Retina (tissue), 1 donor: ENCODE measurements at places on chromosomes 11 and 22.

DNA sequence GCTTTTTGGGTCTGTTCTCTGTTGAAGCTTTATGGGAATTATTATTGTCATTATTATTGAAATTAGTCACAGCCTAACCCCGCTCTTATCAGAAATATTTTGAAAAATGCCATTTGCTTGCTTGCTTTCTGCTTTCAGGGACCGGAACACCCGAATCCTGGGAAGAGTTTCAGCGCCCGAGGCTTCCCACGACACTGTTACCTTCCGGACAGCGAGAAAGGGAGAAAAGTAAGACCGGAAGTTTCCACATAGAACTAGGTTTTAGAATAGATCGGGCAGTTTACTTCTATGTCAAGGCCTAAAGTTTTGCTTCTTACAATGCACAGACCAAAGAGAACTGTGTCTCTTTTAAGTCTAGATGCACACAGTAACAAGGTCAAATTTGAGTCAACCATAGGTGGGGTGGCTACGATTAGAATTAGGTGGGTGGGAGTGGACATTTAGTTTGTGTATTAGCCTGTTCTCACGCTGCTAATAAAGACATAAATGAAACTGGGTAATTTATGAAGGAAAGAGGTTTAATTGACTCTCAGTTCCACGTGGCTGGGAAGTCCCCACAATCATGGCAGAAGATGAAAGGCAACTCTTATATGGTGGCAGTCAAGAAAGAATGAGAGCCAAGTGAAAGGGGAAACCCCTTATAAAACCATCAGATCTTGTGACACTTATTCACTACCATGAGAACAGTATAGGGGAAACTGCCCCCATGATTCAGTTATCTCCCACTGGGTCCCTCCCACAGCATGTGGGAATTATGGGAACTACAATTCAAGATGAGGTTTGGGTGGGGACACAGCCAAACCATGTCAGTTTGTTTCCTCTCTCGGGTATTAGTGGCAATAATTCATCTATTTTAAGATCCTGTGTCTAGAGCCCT lies 12.9 kb downstream of the MPEG1 start:
- no peak for DNase-seq

- peak; percentile 31 for DNase-seq
These were observed 178.2 kb downstream of the LRRC4C start for GRCh38 chr11:41281131-41281742.

- no peak for DNase-seq
These were observed 4.9 kb downstream of the OR52K2 start for GRCh38 chr11:4454021-4454420.

GRCh38 chr11:111440416-111441205 lies 61.5 kb upstream of the POU2AF1 start:
- no peak for DNase-seq

DNA sequence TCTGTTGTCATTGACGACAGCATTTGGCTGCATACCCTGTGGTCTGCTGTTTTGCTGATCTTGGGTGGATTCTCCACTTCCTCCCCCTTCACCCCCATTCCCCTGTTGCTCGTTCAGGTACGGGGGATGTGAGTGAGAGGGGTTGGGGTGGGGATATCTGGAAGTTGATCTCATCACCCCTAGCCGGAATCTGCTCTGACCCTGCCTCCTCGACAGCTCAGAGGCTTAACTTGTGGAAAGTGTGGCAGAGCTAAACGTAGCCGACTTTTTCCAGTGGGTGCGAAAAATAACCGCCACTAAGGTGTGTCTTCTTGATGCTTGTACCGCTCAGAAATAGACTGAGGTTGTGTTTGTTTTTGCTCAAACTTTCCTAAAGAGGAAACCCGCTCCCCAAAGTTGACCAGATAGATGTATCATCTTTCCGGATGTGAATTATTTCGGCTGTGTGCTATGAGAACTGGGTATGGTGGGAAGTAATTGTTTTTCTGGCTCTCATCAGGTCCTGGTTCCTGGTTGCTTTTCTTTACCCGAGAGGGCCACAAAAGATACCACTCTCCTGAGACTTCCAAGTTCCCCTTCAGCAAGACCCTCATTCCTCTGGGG lies 6.6 kb downstream of the ZBTB16 start:
- no peak for DNase-seq

DNA sequence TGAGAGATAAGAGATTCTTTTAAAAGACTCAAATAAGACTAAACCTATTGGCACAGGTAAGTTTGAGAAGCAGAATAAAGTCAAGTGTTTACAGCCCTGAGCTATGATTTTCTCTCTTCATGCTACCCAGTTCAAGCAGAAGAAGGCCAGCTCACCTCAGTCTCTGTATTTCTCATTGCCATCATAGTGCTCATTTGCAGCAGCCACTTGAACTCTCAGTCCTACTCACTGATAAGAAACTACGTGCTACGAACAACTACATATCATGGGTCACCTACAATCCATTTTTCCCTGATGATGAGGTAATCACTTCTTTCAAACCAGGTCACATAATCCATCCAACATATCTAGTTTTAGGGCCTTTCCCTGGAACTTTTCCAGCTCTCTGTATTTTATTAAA lies 617.5 kb downstream of the JRKL start:
- no peak for DNase-seq

DNA sequence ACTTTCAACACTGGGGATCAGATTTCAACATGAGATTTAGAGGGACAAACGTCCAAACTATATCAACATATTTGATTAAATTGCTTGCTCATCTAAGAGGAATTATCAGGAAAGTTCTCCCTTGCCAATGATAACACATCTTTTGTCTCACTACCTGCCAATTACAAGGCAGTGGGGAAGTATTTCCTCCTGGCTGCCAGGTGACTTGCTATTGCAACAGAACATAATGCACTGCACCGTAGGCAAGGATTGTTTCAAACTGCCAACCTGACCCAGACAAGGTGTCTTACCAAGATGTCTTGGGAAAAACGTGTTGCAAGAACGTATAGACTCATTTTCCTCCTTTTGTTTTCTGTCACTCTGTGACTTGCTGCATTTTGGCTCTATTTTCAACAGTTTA lies 711.6 kb downstream of the METTL15 start:
- DNase-seq = no peak

- DNase-seq = peak; percentile 87
These were observed 12.8 kb downstream of the MACROD1 start for GRCh38 chr11:64152841-64153691.
